MV-4-11 (cell line): ENCODE measurements at places on chromosomes 6 and 20.
A peak's percentile ranks its signal among the peaks of the same experiment; 100 is the strongest.

DNA sequence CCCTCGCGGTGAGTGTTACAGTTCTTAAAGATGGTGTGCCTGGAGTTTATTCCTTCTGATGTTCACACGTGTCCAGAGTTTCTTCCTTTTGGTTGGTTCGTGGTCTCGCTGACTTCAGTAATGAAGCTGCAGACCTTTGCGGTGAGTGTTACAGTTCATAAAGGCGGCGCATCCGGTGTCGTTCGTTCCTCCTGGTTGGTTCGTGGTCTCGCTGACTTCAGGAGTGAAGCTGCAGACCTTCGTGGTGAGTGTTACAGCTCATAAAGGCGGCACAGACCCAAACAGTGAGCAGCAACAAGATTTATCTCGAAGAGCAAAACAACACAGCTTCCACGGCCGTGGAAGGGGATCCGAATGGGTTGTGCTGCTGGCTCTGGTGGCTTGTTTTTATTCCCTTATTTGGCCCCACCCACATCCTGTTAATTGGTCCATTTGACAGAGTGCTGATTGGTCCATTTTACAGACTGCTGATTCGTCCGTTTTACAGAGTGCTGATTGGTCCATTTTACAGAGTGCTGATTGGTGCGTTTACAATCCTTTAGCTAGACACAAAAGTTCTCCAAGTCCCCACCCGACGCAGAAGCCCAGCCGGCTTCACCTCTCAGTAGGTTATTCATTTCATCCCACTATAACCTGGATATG is 48.2 kb upstream of the ARG1 start:
- no peak for DNase-seq

GRCh38 chr6:41704656-41705310 is 30.6 kb downstream of the TFEB start:
- no peak for DNase-seq

DNA sequence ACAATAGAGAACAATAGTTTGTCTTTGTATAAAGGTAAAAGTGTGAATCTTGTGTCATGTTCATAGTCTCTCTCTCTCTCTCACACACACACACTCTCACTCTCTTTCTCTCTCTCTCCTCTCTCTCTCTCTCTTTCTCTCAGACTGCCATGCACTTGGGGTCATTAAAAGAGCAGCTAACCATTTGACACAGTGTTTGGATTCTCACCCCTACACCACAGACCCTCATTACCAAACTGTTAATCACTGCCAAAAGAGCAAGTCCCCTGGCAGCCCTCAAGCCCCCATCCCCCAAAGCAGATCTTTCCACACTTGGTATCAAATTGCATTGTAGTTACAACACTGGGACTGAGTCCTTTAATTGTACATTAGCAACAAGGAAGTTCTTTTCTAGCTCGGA is 305.8 kb upstream of the RSPO3 start:
- DNase-seq: no peak

DNA sequence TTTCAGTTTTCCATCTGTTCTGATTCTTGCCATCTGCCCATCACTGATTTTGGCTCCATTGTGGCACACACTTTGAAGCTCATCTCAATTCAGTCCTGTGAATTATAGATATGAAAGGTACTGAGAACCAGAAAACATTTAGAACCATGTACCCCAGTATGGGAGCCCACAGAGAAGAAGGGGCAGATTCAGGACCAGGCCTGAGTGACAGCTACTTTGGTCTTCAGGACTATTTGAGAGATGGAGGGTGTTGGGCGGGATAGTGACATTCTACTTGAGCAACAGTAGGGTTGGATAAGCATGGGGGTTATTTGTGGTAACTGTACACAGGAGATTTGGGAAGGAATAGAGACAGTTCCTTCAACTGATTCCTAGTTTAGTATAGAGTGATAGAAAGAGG is 259.2 kb upstream of the MANEA start:
- no peak for DNase-seq

GRCh38 chr6:33072508-33073100 is 845 bp downstream of the HLA-DPA1 start:
- DNase-seq: no peak

DNA sequence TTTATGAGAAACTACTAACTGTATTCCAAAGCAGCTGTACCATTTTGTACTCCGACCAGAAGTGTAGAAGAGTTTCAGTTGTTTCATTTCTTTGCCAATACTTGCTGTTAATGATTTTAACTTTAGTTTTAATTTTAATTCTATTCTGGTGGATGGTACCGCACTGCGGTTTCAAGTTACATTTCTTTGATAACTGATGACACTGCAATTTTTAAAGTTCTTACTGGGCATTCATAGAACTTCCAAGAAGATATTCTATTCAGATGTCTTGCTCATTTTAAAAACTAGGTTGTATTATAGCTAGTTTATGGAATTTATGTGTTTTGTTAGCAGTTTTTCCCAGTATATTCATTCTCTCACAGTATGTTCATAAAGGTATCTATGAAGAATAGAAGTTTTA is 63.8 kb upstream of the LYRM2 start:
- DNase-seq: no peak

- DNase-seq: no peak
These were observed 216.8 kb downstream of the TMEM242 start for GRCh38 chr6:157106487-157106886.

DNA sequence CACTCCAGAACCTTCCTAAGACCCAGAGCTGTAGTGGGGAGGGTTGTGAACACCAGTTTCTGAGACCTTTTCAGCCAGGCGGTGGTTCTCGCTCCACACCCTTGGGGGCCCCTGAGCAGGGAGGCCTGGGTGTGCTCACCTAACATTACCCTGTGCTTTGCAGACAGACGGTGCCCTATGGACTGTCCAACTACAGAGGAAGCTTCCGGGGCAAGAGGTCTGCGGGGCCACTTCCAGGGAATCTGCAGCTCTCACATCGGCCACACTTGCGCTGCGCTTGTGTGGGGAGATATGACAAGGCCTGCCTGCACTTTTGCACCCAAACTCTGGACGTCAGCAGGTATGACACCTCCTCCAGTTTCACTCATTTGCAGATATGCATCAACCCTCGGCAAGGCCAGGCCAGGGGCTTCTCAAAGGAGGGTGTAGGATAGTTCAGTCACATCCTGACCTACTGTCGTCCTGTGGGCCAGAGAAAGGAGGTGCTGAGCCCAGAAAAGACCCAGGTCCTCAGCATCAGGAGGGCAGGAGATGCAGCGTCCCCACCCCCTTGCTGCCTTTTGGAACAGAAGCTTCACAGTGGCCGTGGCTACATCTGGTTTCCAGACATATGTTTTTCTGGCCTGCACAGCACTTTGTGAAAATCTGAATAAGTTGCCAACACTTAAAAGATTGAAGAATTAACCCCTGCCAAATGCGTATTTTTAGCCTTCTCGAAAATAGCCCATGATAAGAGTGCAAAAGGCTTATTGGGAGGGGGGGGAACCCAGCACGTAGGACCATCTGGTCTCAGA is 20.6 kb downstream of the EDN3 start:
- no peak for DNase-seq

- peak; percentile 88 for DNase-seq
These were observed 19.5 kb downstream of the ZNF311 start for GRCh38 chr6:28985462-28986164.

DNA sequence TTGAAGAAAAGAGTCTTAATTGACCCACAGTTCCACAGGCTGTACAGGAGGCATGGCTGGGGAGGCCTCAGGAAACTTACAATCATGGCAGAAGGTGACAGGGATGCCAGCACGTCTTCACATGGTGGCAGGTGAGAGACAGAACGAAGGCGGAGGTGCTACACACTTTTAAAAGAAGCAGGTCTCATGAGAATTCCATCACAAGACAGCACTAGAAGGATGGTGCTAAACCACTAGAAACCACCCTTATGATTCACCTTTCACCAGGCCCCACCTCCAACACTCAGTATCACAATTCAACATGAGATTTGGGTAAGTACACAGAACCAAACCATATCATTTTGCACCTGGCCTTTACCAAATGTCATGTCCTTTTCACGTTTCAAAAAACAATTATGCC is 20.9 kb downstream of the TAGAP start:
- DNase-seq: no peak

DNA sequence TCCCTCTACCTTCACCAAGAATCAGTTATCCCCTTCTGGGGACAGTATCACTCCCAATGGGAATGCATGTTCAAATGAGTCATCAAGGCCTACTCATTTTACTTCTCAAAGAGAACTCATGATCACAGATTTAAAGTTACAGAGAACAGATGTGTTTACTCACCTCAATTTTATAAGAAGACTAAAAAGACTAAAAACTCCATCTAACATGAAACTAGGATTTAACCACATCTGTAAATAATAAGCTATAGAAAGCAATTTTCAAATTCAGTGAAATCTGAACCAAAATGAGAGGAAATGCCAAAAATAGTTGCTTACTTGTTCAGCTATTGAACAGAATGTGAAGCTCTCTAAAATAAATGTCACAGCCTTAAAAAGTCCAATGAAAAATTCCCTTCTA is 300.1 kb upstream of the KCNQ5 start:
- no peak for DNase-seq

DNA sequence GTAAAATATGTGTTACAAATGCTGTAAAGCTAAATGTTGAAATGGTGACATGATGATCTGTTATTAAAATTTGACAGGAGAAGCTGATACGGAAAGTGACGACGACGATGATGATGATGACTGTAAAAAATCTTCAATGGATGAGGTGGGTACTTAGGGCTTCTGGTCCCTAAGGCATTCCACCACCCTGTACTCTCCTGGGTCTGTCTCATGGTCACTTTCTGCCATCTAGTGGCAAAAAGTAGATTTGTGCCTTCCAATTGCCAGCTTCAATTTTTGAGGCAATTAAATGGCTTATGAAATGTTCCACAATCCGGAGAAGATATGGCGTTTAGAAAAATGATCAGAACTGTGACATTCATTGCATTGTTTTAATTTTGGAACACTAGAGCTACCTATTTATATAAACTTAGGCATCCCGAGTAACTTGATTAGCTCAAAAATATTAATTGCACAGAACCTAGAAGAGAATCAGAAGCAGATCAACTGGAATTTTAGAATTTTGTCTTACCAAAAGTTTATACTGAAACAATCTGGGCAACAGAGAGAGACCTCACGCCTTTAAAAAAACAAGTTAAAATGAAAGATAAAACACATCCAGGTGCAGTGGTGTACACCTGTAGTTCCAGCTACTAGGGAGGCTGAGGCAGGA is 346.5 kb upstream of the PLCB4 start:
- DNase-seq: peak; percentile 53

GRCh38 chr6:47152666-47153403 is 110.7 kb upstream of the ADGRF1 start:
- peak; percentile 44 for DNase-seq

DNA sequence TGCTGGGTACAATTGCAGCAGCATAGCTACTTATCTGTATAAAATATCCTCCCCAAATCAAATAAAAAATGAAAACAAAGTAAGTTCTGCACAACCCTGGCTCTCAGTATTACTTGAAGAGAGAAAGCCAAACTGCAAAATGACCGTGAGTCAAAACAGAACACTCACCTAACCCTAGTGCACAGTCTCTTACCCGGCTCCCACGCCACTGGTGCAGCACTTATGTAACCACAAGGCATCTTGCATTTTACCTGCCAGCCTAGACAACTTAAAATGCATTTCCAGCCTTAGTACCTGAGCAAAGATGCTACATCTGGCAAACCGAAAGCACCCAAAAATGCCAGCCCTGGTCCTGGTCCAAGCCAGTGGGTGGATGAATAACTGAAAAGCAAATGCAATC is 12.4 kb upstream of the SIRPB1 start:
- no peak for DNase-seq

- DNase-seq: no peak
These were observed 215.2 kb upstream of the ARID1B start for GRCh38 chr6:156562019-156562418.

DNA sequence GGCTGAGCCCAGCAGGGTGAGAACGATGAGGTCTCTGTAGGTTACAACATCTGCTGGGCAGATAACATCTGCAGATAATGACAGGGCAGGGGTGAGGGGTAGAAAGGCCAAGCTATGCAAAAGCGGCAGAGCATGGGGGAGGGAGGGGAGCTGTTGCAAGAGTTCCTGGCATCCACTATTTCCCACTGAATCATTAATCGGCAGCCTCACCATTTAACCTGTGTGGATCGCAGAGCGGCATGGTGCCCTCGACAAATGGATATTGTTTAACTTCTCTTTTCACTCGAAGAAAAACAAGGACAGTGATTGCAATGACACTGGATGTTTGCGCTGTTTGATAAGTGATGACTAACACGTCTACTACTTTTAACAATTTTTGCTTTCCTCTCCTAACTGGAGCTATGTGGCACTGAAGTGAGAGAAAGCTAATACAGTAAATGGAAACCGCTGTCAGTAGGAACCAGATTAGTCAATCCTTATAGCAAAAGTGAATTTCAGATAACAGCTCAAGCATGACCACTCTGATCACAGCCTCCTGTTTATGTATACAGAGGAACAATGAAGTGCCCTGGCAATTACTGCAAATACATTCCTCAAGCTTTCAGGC is 381.5 kb downstream of the TFAP2A start:
- DNase-seq: no peak
